ENCODE measurements at places on chromosomes 1 and 21. TPM values are rescaled to one million over a fixed set of nuclear protein-coding genes. Genes with fewer than 3 reads are reported as not detected.

DNA sequence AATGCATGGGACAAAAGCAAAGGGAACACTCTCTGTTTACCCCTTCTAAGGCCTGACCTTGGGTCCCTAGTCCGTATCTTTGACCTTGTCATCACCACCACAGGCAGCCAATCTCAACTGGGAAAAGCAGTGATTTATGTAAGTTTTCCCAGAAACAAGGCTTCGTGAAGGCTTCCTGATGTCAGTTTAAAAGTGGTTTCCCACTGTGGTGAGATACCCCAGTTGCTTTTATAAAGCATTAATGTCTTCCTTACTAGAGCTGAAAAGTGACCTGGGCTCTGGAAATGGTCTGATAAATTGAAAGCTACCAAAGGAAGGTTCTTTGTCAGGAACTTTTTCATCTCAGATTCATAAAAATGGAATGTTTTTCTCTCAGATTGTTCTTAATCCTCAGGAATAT, 536.4 kb upstream of the PTBP2 start:
- no peak for DNase-seq
- no peaks in the 10 kb centered on the region for H3K36me3 ChIP-seq

The NR1I3 gene
- total RNA-seq: 0.20 TPM

The WDR64 gene
- not detected for total RNA-seq

DNA sequence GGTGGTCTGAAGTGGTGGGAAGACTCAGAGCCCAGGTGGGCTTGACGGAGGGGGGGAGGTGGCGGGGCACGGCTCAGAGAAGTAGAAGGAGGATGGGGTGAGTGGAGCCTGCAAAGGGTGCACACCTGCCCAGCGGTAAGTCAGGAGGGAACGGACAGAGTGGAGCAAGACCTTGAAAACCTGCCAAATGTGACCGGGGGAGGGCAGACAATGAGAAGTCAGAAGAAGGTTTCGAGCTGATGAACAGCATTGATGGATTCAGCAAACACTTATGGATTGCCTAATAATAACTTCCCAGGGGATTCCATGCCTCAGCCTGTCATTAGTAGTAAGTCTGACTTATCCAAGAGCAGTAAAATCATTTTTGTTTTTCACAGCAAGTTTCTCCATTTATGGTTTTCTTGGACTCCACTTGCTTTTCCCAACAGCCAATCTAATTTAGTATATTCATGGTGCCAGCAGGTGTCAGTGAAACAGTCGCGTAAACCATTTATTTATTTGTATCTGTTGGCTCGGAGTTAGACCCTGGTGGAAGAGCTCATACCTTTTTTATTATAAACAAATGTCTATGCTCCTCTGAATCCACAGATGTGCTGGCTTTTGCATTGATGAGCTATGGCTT, 279.1 kb downstream of the PCP4 start:
- peaks cover 37% of the 10 kb centered on the region for H3K36me3 ChIP-seq
- H3K4me1 ChIP-seq: no peaks in the 10 kb centered on the region
- DNase-seq: no peak

DNA sequence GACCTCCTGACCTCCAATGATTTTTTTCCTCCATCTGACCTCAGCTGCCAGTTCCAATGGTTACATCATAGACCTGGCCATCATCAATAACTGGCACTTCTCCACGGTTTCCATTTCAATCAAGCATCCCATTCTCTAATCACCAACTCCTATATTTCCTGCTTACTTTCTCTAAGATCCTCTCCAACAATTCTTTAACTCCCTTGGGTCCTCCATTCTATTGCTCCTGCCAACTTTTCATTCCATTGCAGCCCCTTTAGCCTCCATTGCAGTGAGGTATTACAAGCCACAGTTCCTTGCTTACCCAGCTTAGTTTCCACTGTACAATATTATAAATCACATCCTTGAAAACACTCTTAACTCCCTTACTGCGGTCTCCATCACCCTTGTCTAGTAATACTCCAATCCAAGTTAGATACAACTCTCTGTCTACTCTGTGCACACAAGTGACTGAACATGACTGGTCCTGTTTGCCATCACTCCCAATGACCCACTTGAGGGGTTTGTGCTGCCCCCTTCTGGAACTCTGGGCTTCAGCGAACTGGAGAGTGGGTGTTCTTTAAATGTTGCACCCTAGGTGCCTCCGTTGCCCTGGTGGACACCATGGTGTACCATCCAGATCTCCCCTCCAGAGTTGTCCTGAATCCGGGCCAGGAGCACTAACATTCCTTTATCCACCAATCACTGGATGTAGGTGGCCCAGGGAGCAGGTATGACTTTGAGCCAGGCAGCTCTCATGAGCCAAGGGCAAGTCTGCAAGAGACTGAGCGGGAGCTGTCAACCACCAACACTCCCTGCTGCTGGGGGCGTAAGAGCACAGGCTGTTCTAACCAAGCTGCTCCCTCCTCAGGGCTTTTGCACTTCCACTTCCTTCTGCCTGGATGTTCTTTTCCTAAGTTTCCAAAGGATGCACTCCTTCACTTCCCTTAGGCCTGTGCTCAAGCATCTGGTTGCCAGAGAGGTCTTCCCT, 3.7 kb upstream of the FNDC7 start:
- no peak overlapping the region for H3K27ac ChIP-seq
- no peaks in the 10 kb centered on the region for H3K36me3 ChIP-seq
- no peaks in the 10 kb centered on the region for H3K27me3 ChIP-seq
- DNase-seq: peak; percentile 85

The PALMD gene
- total RNA-seq: 0.26 TPM

DNA sequence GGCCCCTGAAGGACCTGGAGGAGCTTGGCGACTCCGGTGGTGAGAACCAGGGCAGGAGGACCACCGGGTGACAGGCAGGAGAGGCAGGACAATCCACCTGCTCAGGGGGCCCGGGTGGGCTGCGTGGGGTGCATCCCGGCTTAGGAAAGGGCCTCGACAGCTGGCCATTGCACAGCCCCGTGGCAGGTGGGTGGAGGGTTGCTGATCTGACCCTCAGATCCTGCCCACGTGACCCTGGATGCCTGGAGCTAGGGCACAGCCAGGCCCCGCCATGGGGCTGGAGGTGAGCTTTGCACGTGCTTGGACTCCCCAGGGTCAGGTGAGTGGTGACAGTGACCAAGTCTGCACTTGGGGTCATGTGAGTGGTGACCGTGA, 35.5 kb upstream of the SLC19A1 start:
- no peaks in the 10 kb centered on the region for H3K36me3 ChIP-seq
- no peak overlapping the region for H3K27ac ChIP-seq
- no peaks in the 10 kb centered on the region for H3K27me3 ChIP-seq
- H3K4me3 ChIP-seq: no peak overlapping the region
- H3K4me1 ChIP-seq: no peaks in the 10 kb centered on the region
